ENCODE measurements at places on chromosomes 7 and 10.

DNA sequence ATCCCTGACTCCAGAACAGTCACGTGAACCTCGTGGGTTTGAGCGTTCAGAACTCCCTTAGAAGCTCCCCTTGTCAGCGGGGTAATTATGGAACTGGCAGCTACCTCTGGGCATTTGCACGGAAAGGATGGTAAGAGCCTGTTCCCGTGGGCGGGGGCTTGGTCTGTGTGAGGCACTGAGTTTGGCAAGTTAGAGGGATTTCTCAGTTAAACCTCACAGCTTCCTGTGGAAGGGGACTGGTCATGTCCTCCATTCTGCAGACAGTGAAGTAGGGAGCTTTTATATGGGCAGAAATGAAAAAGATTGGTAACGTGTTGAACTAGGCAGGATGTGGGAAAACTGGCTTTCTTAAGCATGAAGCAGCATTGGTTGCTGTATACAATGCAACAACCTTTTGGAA, 16.0 kb downstream of the PALD1 start:
- DNase-seq = no peak

DNA sequence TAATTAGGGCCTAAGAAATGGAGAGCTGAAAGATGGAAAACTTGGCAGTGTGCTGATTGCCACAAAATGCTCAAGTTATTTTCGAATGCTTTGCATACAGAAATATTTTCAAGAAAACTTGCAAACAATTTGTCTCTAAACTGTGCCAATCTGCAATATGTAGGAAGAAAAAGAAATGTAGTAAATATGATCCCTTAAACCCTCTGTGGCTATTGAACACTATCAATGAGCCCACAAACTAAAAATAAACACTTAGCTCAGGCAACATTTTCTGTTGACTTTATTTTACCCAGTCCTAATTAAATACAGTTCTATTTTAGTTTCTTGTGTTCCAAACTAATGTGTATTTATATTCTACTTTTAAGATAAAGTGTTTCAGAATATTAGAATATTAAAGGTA, 342.1 kb downstream of the SEMA3D start:
- no peak for DNase-seq

DNA sequence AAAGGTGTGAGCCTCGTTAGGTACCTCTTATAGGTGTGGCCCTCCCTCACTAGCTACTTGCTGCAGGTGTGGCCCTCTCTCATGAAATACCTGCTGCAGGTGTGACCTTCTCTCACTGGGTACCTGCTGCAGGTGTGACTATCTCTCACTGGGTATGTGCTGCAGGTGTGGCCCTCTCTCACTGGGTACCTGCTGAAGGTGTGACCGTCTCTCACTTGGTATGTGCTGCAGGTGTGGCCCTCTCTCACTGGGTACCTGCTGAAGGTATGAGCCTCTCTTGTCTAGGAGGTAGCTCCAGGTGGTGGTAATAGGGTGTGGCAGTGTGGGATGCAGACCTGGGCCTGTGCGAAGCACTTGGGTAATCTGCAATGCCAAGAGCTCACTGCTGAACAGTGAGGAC, 170.7 kb upstream of the PLPP4 start:
- DNase-seq = no peak

DNA sequence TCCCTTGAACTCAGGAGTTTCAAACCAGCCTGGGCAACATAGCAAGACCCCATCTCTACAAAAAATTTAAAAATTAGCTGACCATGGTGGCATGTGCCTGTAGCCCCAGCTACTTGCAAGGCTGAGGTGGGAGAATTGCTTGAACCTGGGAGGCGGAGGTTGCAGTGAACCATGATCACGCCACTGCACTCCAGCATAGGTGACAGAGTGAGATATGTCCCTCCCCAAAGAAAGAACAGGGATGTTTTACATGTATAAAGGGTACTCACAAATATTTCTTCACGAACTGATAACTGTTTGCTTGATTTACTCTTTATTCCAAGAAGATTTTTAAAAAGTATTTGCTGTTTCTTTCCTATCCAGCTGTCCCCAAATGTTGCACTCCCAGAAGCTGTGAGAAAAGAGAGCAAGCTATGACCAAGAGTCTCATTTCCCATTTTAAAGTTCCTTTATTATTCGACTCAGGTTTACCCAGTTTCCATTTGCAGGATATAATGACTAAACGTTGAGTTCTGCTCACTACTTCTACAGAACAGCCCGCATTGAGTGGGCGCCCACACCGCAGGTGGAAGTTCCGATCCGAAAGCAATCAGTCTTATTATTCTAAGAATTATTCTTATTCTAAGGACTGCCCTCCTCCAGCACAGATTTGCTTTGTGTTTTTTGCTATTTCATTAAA, 90.7 kb downstream of the APBB1IP start:
- DNase-seq = no peak

GRCh38 chr7:43629857-43630256, 46.9 kb downstream of the STK17A start:
- no peak for DNase-seq

DNA sequence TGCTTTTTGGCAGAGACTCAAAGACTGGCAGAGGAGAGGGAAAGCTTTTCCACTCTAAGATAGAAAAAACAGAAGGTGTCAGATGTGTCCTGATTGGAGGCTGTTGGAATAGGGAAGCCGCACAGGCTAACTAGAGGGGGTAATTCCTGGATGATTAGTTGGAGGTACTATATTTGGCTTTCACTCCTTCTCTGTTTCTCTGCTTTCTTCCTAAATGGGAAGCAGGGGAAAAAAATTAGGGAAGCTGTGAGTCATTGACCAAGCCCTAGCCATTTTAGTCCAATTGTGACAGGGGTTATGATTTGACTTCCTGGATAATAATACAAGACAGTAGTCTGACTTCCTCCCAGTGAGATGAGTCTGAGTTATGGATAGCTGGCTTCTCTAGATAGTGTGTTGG, 475.2 kb upstream of the CELF2 start:
- no peak for DNase-seq

- no peak for DNase-seq
Observed at GRCh38 chr7:144817001-144817400, 18.9 kb downstream of the TPK1 start.

- no peak for DNase-seq
Observed at GRCh38 chr10:45063591-45064231, 63.0 kb downstream of the ZNF22 start.

DNA sequence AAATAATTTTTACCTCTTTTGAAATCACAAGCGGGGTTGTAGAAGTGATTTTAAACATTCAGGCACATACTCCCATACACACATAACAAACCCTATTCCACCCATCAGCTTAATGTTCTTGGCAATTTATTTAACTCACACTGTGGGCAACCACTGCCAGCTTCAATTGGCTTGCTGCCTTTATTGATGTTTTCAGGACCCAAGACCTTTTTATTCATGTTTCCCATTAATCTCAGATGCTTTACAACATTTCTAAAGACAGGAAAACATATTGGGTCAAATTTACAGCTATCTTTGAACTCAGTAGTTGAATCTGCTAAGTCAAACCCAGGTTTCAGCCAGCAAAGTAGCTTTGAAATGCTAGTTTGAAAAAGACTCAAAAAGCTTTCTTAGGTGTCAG, 72.9 kb upstream of the TEX47 start:
- DNase-seq = no peak

- DNase-seq = no peak
Observed at GRCh38 chr7:3201306-3201705, 99.7 kb upstream of the SDK1 start.

DNA sequence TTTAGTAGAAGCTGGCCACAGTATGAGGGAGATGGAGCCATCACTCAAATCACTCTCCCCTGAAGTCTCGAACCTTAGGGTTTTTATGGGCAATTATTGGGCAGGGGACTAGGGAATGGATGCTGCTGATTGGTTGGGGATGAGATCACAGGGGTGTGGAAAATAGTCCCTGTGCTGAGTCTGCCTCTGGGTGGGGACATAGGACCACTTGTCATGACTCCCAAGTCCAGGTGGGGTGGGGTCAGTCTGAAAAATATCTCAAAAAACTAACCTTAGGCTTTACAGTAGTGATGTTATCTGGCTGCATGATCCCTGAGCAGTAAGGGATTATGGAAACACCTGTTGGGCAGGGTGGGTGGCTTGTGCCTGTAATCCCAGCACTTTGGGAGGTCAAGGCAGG, 98.6 kb downstream of the XRCC2 start:
- DNase-seq = no peak
